Stimulated activated CD8-positive, alpha-beta memory T cell treated with anti-CD3 and anti-CD28 coated beads, Interleukin-12 subunit alpha, Interleukin-12 subunit beta, amount 100 ng/mL, for 4 hours (primary cell): ENCODE measurements at places on chromosomes 4 and X.

- DNase-seq: no peak
Measured at GRCh38 chr4:72587334-72587733, 18.3 kb upstream of the ADAMTS3 start.

DNA sequence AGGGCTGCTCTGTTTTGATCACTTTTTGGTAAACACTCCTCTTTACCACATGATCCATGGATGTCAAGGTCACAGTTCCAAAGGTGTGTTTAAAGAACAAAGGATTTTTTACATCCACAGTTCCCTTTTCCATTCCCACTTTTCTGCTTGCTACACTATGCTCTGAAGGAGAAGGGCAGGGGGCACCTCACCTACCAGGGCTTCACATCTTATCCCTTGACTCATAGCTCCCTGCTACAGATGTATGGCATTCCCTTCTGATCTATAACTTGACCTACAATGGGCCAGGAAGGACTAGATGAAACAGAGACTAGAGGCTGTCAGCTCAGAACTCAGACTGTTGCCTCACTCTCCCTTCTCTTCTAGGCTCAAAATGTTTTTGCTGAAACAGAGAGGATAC, 233.1 kb upstream of the RPS6KA3 start:
- no peak for DNase-seq

- DNase-seq: no peak
Measured at GRCh38 chrX:150623583-150623982, 55.2 kb downstream of the MTM1 start.

GRCh38 chrX:82711457-82711856, 796.6 kb upstream of the POU3F4 start:
- no peak for DNase-seq
